ENCODE measurements at places on chromosomes 3 and 15. TPM values are rescaled to one million over a fixed set of nuclear protein-coding genes. Genes with fewer than 3 reads are reported as not detected.

DNA sequence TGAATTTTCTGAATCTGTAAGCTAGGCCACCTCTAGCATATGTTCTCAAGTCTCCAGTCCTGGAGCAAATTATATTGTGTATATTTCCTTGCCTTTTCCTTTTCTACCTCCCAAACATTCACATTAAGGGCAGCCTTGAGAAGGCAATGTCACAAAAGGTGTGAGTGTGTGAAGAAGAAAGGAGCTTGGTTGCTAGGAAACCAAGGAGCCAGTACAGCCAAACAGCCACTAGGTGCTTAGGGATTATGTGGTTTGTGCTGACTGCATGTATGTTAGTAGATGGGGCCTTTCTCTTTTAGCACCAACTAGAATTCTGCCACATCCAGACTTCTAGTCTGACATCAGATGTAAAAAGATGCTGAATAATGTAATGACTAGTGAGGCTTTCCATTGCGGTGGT lies 118.8 kb upstream of the DAZL start:
- H3K4me3 ChIP-seq: no peak overlapping the region
- no peak for DNase-seq
- no peak overlapping the region for H3K27ac ChIP-seq
- H3K36me3 ChIP-seq: no peaks in the 10 kb centered on the region
- H3K27me3 ChIP-seq: no peaks in the 10 kb centered on the region

DNA sequence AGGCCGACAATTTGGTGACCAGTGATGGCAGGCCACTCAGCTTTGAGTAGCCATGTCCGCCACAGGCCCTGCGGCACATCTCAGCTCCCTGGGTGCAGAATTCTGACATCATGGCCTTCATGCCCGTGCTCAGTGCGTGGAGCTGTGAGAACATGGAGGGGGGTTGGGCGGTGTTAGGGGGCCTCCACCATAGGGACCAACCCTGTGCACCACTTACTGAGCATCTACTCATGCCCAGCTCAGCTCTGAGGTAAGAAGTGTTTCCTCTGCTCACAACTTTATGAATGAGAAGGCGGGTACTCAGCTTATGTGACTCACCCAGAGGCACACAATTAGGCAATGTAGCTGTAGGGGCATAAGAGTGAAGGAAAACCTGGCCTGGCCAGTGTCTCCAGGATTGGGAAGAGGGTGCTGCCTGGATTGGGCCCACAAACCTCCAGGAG lies 10.5 kb downstream of the ACOX2 start:
- H3K27me3 ChIP-seq: no peaks in the 10 kb centered on the region
- DNase-seq: no peak
- H3K27ac ChIP-seq: no peak overlapping the region
- no peaks in the 10 kb centered on the region for H3K4me1 ChIP-seq
- no peaks in the 10 kb centered on the region for H3K36me3 ChIP-seq

DNA sequence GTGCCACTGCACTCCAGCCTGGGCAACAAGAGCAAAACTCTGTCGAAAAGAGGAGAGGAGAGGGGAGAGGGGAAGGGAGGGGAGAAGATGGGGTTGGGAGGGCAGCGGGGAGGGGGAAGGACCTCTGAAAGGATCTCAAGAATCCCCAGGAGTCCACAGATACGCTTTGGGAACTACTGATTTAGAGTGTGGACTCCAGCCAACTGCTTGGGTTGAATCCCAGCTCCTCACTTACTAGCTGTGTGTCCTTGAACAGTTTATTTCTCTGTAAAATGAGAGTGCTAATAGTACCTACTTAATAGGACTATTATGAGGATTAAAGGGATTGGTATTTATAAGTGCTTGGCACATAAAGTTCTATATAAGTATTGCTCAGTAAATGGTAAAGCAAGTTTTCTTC lies 45.0 kb upstream of the FAH start:
- no peak overlapping the region for H3K27ac ChIP-seq
- H3K36me3 ChIP-seq: no peaks in the 10 kb centered on the region
- H3K4me1 ChIP-seq: peaks cover 26% of the 10 kb centered on the region
- H3K4me3 ChIP-seq: no peak overlapping the region

- no peak for DNase-seq
- H3K36me3 ChIP-seq: no peaks in the 10 kb centered on the region
- H3K27ac ChIP-seq: no peak overlapping the region
Measured at GRCh38 chr3:36800533-36801116, 36.3 kb upstream of the DCLK3 start.

FAM107A gene
- total RNA-seq: 258 TPM

GRCh38 chr15:81279621-81280485 lies 44.1 kb downstream of the STARD5 start:
- no peak overlapping the region for H3K4me3 ChIP-seq
- H3K36me3 ChIP-seq: no peaks in the 10 kb centered on the region
- peaks cover 30% of the 10 kb centered on the region for H3K4me1 ChIP-seq

GRCh38 chr3:58666683-58667082 lies at the start of gene FAM3D:
TSS of gene FAM3D (minus strand) at chr3:58666774. CDS start at chr3:58655563, 11,211 bp downstream.
- no peak within 1 kb of the TSS for H3K4me3 ChIP-seq
- H3K27ac ChIP-seq: no peak within 1 kb of the TSS
- H3K27me3 ChIP-seq: no peaks in the 10 kb centered on the region
- no peaks in the 10 kb centered on the region for H3K4me1 ChIP-seq

DNA sequence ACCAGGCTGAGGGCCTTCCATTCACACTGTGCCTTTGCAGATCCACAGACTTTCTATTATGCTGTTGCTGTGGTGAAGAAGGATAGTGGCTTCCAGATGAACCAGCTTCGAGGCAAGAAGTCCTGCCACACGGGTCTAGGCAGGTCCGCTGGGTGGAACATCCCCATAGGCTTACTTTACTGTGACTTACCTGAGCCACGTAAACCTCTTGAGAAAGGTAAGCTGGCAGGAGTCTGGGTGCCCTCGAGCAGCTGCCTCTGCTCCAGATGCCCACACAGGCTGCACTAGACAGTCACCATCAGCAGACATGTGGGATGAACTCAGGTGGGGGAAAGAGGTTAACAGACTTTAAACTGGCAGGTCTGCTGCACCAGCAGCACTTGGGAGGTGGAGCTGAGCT lies 8.3 kb downstream of the TF start:
- H3K4me1 ChIP-seq: no peaks in the 10 kb centered on the region
- no peak for DNase-seq
- H3K27ac ChIP-seq: no peak overlapping the region
- no peak overlapping the region for H3K4me3 ChIP-seq

DNA sequence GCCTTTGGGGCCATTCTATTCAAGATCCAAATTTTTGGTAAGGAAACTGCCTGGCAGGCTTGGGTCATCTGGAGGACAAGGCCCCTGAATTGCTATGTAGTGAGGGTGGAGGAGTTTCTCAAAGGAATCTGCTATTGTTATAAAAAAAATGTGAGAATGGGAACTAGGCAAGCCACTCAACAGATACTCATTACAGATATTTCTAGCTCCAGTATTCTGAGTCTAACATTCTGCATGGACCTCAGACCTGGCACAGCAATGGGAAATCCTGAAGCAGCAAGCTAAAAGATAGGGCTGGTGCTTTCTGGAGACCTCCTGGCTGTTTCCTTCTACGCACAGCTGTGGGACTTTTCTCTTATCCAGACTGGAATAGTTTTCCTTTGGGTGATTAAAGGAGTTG lies 430.7 kb upstream of the RBMS3 start:
- H3K27ac ChIP-seq: no peak overlapping the region
- no peak overlapping the region for H3K4me3 ChIP-seq
- no peak for DNase-seq
- H3K4me1 ChIP-seq: no peaks in the 10 kb centered on the region

GRCh38 chr3:191882289-191882688 lies 421.3 kb downstream of the PYDC2 start:
- no peak for DNase-seq
- H3K27ac ChIP-seq: no peak overlapping the region
- H3K4me3 ChIP-seq: no peak overlapping the region
- no peaks in the 10 kb centered on the region for H3K27me3 ChIP-seq
- H3K36me3 ChIP-seq: no peaks in the 10 kb centered on the region

DNA sequence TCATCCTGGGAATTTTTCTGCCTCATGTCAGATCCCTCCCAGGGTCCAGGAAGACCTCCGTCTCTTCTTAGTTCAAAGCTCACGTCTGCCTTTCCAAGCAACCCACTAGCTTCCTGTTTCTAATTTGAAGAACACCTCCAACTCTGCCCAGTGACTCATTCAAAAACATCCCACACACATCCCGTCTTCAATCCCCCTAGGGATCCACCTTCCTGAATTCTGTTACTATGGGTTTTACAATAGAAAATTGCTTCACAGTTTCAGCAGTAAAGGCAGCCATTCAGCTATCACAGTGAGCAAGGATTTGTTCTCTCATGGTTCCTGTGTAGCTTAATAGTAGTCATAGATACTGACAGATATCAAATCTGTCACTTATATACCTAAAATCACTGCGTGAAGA lies 308.3 kb upstream of the CCDC54 start:
- no peak overlapping the region for H3K27ac ChIP-seq
- no peaks in the 10 kb centered on the region for H3K27me3 ChIP-seq
- no peak for DNase-seq
- H3K36me3 ChIP-seq: no peaks in the 10 kb centered on the region

LRTM1 gene
- not detected for total RNA-seq

Measured in tibial nerve (tissue), 4 donors.